Karpas-422 (cell line): ENCODE measurements at places on chromosomes 3 and 15. TPM values are rescaled to one million over a fixed set of nuclear protein-coding genes. Genes with fewer than 3 reads are reported as not detected.

DNA sequence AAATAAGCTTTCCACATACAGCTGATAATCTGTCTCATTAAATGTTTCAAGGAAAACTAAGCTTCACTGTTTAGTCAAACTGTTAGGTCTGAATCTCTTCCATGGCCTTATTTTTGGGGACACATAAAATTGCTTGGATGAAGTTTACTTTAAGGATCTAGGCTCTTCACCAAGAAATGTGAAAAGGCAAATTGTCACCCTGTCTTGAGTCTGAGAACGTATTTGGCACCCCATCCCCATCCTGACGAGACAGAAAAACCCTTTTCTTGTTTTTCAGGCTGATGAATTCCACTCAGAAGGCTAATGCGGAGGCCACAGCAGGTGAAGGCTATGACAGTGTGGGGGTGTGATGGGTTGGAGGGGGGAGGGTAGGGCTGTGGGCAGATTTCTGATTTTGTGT, 226.6 kb downstream of the GREM1 start:
- no peak for DNase-seq

DNA sequence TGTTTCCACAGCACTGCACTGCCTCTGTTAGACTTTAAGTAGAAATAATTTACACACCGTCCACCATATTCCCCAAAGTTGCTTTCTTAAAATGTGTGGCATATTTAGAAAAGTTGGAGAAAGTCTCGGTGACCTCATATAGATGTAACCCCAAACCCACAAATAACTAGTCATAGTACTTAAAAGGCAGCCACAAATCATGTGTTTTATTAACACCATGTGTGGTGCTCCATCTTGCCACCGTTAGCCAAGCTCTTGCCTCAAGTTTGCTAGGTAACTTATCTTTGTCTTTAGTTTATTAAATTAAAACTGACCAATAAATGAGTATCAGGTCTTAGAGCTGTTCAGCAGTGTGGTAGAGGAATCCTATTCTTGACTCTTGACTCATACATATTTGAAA, 257.9 kb downstream of the UBE2E2 start:
- DNase-seq, result no peak

DNA sequence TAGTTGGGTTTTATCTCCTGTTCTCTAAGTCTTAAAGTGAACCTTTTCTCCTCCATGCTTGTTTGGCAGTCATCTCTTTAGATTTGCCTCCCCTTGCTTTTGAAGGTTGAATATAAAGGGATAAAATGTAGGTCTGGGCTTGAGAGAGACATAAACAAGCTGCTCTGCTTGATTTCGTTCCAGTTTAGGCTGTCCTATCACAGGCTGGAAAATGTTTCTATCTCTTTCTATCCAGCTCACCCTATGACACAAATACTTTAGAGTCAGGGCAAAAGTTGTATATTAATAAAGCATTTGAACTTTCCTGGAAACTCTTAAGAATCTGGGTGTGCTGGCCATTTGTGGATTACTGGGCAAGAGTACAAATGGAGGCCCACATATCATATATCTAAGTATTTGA, 29.5 kb upstream of the ZBBX start:
- no peak for DNase-seq

GRCh38 chr3:69390771-69391170, 4.9 kb upstream of the FRMD4B start:
- no peak for DNase-seq

- DNase-seq, result no peak
Observed at GRCh38 chr15:64559243-64559642, 98.9 kb downstream of the ZNF609 start.

DNA sequence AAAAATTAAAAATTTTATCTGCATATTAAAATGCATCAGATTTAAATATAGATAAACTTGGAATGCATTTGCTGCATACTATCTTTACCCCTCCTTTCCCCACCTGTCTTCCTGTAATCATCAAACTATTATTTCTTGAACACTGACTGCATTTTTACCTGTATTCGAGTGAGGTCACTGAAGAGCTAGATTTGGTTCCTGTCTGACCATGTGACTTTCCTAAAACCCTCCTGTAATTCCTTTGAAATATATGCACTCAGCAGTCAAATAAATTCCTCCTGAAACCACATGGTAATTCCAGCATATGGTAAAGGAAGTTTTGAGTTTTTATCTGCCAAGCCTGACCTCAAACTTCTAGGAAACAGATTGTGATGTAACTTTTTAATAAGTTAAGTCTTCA, 445.6 kb upstream of the FRG2C start:
- DNase-seq, result no peak

DNA sequence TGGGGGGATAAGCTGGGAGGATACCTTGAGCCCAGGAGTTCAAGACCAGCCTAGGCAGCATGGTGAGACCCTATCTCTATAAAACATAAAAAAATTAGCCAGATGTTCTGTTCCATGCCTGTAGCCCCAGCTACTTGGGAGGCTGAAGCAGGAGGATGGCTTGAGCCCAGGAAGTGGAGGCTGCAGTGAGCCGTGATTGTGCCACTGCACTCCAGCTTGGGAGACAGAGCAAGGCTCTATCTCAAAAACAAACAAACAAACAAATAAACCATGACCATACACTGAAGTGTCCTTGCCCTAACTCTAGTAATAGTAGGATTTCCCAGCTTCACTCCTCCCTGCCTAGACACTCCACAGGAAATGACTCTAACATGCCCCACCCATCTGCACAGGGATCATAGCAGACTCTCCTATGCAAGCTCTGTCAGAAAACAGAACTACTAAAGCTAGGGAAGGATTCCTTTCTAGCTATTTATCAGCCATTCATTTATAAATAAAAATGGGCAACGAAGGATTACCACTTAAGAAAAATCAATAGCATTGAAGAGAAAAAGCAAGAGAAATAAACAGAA, 4.6 kb downstream of the ERICH6 start:
- DNase-seq, result no peak

DNA sequence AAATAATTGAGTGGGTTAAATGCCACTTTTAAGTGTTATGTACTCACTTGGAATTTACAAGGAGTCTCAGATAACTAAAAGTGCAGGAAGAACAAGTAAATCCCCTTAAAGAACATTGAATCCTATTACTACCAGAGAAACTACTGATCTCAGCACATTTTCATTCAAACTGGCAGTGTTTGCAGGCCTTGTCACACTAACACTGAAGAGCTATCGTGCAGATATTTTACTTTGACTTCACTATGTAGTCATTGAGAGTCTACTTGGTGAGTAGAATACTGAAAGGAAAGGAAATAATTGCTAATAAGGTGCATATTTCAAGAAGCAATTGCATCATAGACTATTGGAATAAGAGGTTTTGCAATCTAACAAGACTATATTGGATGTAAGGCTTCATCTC, 721.4 kb upstream of the CBLB start:
- DNase-seq, result no peak

- DNase-seq, result peak; percentile 43
Observed at GRCh38 chr15:44715797-44716334, 4.5 kb downstream of the B2M start.

DNA sequence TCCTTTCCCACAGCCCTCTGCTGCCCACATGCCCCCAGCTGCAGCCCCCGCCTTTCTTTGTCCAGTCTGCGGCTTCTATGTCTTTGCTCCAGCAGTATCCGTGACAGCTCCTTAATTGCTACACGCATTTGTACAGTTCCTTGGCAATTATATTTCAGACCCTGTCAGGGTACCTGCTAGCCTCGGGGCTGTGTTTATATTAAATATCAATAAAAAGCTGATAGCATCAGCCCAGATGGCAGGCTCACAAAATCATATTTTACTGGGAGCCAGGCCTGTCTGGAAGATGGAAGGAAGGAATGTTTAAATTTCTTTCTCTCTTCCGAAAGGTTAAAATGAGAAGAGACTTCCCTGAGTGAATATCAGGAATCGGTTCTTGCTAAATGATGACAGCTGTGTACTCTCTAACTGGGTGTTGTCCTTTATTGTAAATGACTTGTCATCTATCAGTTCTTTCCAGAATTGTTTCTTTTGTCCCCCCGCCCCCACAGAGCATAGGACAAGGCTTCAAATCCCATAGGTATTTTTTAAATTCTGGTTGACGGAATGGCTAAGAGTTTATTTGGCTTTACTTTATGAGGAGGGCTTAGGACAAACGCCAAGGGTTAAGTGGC, 378.1 kb downstream of the LRTM1 start:
- no peak for DNase-seq

DNA sequence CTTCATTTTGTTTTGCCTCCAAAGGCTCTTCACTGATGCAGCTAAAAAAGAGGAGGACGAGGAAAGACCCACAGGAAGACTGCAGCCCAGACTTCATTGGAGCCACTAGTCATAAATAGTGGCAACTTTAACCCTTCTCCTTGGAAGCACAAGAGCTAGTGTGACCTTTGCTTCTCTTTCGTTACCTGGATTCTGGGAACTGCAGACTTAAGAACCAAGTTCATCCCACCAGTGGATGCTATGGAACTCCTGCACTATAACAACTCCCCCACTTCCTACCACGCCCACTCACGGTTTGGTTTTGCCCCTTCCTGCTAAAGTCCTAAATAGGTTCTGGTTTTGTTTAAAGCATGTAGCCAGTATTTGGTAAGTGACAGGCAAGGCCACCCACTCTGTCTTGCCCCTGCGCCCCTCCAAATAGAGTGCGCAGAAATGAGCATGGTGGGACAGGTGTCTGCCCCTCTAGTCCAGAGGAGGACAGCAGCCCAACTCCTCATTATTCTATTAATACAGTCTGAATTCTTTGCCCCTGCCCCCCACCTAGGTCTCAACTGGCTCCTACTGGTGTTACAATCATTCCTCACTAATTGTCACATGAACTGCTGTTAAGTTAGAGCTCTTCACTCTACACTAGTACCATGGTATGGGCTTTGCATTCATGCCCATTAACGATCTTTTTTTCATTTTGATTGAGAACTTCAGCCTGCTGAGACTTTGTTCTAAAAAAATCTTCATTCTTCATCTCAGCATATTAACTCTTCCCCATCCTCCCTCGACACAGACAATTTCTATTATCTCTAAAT, 504.6 kb downstream of the FOXP1 start:
- no peak for DNase-seq

- peak; percentile 46 for DNase-seq
Observed at GRCh38 chr3:13417166-13417947, 2.8 kb downstream of the NUP210 start.

DNA sequence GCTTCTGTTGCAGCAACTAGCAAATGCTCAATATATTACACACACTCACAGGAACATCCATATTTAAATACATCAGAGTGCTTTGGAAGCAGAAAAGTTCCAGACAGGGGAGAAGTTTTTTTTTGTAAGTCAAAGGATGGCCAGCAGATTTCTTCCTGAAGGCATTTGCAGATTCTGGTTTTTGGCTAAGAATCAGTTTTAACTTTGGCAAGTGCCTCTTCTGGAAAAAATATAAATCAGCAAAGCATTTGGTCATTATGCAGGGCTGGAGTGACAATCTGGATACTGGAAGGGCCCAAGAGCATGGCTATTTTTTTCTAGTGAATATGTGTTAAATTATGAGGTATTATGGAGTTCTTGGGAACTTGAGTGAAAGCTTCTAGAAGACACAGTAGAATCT, 495.3 kb upstream of the ARPP21 start:
- no peak for DNase-seq

- DNase-seq, result peak; percentile 77
Observed at GRCh38 chr3:168040607-168041208, 55.0 kb downstream of the GOLIM4 start.

GRCh38 chr15:58588096-58588495, 156.3 kb downstream of the LIPC start:
- DNase-seq, result no peak

DNA sequence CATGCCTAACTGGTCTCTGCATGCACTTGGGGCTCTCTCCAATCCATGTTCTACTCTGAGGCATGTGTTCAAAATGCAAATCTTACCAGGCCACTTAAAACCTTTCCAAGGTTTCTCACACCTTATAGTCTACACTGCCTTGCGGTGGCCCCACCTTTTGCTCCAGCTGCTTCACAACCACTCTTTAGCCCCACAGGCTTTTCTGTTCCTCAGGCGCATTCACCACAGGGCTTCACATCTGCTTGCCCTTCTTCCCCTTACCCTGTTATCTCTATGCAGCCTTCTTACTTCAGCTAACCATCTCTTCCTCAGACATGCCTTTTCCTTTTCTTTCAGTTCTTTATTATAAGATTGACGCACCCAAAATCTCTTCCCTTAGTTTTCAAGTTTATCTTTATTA, 37.8 kb downstream of the MINDY4B start:
- no peak for DNase-seq

DNA sequence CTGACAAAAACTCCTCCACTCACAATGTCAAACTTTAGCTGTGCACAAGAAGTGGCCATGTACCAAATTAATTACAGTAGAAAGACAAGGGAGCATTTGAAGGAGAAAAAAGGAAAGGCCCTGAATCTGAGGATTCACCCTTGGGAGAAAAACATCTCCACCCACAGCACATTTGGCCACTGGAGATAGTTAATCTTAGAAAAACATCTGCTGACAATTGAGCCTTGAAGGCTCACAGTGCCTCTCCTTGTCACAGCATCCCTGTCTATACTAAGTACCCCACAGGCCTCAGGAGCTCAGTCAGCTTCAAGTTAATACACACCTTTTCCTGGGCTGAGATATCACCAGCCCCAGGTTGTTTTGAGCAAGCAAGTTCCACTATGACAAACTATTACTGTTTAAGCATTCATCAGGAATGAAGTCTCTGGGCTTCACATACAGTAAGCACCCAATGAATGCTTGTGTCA, 78.1 kb upstream of the SETMAR start:
- no peak for DNase-seq

- DNase-seq, result no peak
Observed at GRCh38 chr15:34185666-34186065, 24.2 kb downstream of the KATNBL1 start.

DNA sequence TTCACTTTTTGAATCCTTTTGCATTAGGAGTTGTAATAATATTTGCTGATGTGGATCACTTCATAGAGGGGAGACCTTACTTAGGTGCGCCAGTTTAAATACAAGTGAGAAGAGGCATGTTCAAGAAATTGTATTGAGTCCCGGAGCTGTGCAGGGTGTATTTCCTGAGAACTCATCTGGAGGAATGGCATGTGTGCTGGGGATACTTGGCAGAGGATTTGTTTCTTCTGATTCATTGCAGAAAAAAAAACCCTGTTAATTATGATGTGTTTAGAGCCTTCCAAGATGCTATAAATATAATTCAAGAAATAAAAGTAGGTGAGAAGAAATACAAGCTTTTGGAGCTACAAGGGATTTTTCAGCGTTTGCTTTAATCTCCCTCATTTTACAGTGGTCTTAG, 97.6 kb downstream of the TPRG1 start:
- no peak for DNase-seq

- no peak for DNase-seq
Observed at GRCh38 chr3:127386490-127386889, 98.6 kb upstream of the PRR20G start.

The MAGEL2 gene
- total RNA-seq, result not detected in 2 replicates

The MYL3 gene
- not detected in 2 replicates for total RNA-seq

The FAM174B gene
- 0.04 TPM in 1 of 2 replicates, not detected in the other for total RNA-seq

The GMNC gene
- total RNA-seq, result not detected in 2 replicates

The ISLR2 gene
- not detected in 2 replicates for total RNA-seq

The NIT2 gene
- total RNA-seq, result 63.2 and 74.5 TPM in 2 replicates

The SSUH2 gene
- total RNA-seq, result 0.22 and 0.90 TPM in 2 replicates

The GOLGA8M gene
- not detected in 2 replicates for total RNA-seq

The SLC24A5 gene
- total RNA-seq, result not detected in 2 replicates

The PLXNB1 gene
- 34.0 and 48.3 TPM in 2 replicates for total RNA-seq

The ITPKA gene
- total RNA-seq, result not detected in 2 replicates

The PSTPIP1 gene
- total RNA-seq, result 13.1 and 40.4 TPM in 2 replicates
